ENCODE measurements at places on chromosomes 7 and 10.

DNA sequence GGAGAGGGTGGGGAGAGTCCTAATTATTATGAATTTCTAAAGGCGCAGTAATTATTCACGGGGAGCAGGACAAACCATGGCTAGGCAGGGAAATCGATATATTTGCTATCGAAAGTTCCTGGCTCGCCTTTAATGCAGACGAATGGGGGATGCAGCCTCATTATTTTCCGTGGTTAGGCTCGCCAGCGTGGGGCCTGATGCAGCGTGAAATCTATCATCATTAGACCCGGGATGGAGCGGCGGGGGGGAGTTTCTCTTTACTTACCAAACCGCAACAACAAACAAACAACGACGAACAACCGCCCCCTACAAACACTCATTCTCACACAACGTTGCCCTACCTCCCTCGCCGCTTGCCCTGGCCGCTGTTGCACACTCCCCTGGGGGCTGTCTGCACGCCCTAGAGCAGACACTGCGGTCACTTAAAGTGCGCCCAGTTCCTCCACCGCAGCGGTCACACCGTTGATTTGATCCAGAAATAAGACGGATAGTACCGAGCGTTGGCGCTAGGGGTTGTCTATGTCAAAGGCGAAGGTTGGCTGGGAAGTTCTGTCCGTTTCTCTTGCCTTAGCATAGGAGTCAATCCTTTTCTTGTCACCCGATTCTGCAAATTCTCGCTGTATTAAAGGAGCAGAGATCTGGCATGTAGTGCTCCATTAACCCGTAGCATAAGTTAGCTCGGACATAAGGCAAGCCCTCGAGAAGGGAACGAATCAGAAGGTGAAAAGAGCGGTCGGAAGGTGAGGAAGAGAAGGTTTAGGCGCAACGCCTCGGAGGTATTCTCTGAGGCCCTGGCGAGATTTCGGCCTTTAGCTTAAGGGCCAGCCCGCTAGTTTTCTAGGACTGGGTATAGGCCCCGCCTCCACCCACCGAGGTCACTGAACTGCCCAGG, 10.4 kb downstream of the NXPH1 start:
- H3K4me1 ChIP-seq, result no peaks in the 10 kb centered on the region
- H3K27me3 ChIP-seq, result no peaks in the 10 kb centered on the region
- H3K36me3 ChIP-seq, result no peaks in the 10 kb centered on the region
- no peak for DNase-seq

DNA sequence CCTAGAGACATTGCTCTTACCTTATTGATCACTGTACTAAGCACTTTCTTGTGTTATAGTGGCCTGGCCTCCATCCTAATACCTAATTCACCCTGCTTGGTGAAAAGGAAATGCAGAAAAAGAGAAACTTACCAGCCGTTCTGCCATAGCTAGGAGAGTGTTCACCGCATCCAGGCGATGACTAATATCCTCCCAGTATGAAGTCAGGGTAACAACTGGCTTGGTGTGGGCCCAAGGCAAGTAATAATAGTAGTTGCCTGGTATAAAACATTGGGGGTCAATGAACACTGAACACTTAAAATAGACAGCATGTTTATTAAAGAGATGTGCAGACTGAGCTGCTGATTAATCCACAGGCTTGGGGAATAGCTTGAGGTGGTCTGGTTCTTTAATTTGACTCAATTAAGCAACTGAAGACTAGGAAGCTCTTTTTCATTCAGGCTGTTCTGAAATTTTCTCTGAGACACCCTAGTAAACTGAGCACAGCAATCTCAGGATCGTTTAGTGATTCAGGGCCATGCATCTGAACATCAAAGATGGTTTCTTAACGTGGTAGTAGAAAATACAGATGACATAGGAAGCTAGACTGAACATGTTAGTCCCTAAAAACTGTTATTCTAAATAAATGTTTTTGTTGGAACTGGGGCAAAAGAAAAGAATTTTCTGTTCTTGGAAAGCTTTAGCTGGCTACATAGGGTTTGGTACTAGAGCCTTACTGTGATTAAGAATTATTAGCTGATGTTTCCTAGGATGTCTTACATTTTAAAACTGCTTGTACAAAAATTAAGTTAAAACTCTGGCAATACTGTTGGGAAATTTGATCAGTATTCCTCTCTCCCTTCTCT, 102.2 kb downstream of the MYOF start:
- no peak overlapping the region for H3K4me3 ChIP-seq
- H3K36me3 ChIP-seq, result no peaks in the 10 kb centered on the region
- H3K27me3 ChIP-seq, result peaks cover 4% of the 10 kb centered on the region
- no peak overlapping the region for H3K27ac ChIP-seq
- no peaks in the 10 kb centered on the region for H3K4me1 ChIP-seq

- no peaks in the 10 kb centered on the region for H3K27me3 ChIP-seq
- no peak overlapping the region for H3K4me3 ChIP-seq
- H3K27ac ChIP-seq, result no peak overlapping the region
- peaks cover 6% of the 10 kb centered on the region for H3K4me1 ChIP-seq
- peaks cover 39% of the 10 kb centered on the region for H3K36me3 ChIP-seq
These were observed 4.9 kb upstream of the PHKG1 start for GRCh38 chr7:56097700-56098099.

GRCh38 chr7:156635529-156636385, 4.8 kb upstream of the RNF32 start:
- peaks cover 5% of the 10 kb centered on the region for H3K27me3 ChIP-seq
- H3K27ac ChIP-seq, result no peak overlapping the region
- no peak overlapping the region for H3K4me3 ChIP-seq
- no peaks in the 10 kb centered on the region for H3K4me1 ChIP-seq
- H3K36me3 ChIP-seq, result no peaks in the 10 kb centered on the region

DNA sequence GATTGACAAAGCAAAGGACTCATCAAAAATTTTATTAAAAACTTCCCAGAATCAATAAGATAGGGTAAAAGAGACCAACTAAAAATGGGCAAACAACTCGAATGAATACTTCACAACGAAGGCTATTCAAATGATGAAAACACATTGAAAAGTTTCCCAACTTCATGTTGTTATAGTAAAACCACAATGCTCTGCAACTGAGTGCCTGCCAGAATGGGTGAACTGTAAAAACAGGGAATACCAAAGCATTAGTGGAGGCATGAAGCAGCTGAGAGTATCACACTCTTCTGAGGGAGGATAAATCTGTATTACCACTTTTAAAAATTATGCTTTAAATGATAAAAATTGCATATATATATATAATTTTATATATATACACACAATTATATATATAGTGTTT, 1214.7 kb downstream of the SORCS3 start:
- no peak overlapping the region for H3K4me3 ChIP-seq
- no peaks in the 10 kb centered on the region for H3K36me3 ChIP-seq
- no peaks in the 10 kb centered on the region for H3K27me3 ChIP-seq
- DNase-seq, result no peak
- H3K4me1 ChIP-seq, result no peaks in the 10 kb centered on the region
- H3K27ac ChIP-seq, result no peak overlapping the region

DNA sequence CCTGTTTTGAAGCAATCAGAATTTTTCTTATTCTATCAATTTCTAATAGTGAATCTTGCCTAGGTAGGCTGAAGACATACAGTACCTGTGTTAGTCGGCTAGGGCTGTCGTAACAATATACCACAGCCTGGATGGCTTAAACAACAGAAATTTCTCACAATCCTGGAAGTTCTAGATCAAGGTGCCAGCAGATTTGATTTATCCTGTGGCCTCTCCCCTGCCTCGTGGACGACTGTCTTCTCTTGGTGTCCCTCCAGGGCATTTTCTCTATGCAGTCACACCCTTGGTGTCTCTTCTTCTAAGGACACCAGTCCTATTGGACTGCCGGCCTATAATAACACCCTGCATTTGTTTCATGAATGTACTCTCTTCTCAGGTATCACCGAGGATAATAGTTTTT, 1.8 kb upstream of the RSU1 start:
- peaks cover 37% of the 10 kb centered on the region for H3K4me1 ChIP-seq
- no peak overlapping the region for H3K27ac ChIP-seq
- no peak for DNase-seq
- no peaks in the 10 kb centered on the region for H3K36me3 ChIP-seq

- DNase-seq, result no peak
- H3K27me3 ChIP-seq, result no peaks in the 10 kb centered on the region
- H3K4me3 ChIP-seq, result no peak overlapping the region
- H3K36me3 ChIP-seq, result no peaks in the 10 kb centered on the region
These were observed 84.9 kb downstream of the NHLRC2 start for GRCh38 chr10:113939212-113939860.

- no peaks in the 10 kb centered on the region for H3K27me3 ChIP-seq
- H3K4me3 ChIP-seq, result no peak overlapping the region
- H3K27ac ChIP-seq, result peak overlapping the region; percentile 51
These were observed 100.4 kb upstream of the PDGFA start for GRCh38 chr7:620056-620455.

DNA sequence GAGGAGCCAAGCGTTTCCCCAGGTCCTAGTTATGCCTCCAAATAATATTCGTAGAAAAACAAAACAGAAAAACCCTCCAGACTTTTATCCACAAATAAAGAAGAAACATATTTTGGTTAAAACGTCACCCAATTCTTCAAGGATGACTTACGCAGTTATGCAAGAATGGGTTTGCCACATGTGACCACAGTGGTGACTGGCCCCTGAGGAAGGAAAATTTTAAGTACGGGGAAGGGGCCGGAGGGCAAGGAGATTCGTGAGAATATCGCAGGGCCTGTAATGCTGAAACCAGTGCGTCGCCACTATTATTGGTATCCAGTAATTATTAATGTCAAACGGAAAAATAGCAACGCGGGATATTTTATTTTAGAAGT, 537 bp upstream of the MRPS24 start:
- peaks cover 25% of the 10 kb centered on the region for H3K36me3 ChIP-seq
- H3K27me3 ChIP-seq, result no peaks in the 10 kb centered on the region
- peak overlapping the region; percentile 76 for H3K4me3 ChIP-seq
- DNase-seq, result no peak

- H3K27ac ChIP-seq, result no peak overlapping the region
- DNase-seq, result no peak
- no peaks in the 10 kb centered on the region for H3K36me3 ChIP-seq
- H3K4me3 ChIP-seq, result no peak overlapping the region
- no peaks in the 10 kb centered on the region for H3K4me1 ChIP-seq
These were observed 37.4 kb upstream of the ABCB4 start for GRCh38 chr7:87512906-87513305.

DNA sequence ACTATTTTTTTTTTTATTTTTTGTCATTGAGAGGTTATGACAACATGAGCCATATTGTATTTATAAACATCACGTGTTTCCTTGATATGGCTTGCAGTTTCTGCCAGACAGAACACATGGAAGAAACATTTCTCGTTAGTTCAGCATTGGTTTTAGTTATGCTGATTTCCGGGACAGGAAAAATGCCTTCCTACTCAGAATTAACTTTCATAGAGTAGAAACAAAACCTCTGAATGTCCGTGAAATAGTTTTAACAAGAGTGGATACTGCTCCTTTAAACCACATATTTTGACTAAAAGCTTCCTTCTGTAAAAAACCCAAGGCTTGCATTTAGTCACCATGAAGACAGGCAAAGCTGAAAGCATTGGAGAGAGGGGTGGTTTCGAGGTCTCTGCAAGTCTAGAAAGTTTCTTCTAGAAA, 240.4 kb downstream of the KIAA1217 start:
- no peaks in the 10 kb centered on the region for H3K27me3 ChIP-seq
- H3K36me3 ChIP-seq, result no peaks in the 10 kb centered on the region
- H3K4me3 ChIP-seq, result no peak overlapping the region
- no peak for DNase-seq
- no peak overlapping the region for H3K27ac ChIP-seq

- no peak overlapping the region for H3K4me3 ChIP-seq
- H3K4me1 ChIP-seq, result peaks cover 46% of the 10 kb centered on the region
- no peak for DNase-seq
- H3K27ac ChIP-seq, result no peak overlapping the region
These were observed 5.2 kb downstream of the IFIT5 start for GRCh38 chr10:89419548-89419947.

DNA sequence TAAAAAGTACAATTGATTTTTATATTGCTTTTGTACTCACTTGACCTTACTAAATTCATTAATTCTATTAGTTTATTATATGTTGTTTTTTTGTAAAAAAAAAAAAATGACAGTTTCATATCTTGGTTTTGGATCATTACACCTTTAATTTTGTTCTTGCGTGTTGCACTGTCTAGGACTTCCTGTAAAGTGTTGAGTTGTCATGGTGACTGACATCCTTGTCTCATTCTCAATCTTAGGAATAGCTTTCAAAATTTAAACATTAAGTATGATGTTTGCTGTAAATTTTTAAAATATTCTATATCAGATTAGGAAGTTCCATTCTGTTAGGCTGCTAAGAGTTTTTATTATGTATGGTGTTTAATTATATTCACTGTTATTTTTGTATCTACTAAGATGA, 139.1 kb downstream of the ARHGAP12 start:
- H3K27me3 ChIP-seq, result no peaks in the 10 kb centered on the region
- H3K27ac ChIP-seq, result no peak overlapping the region
- H3K4me3 ChIP-seq, result no peak overlapping the region
- no peaks in the 10 kb centered on the region for H3K4me1 ChIP-seq
- no peak for DNase-seq

DNA sequence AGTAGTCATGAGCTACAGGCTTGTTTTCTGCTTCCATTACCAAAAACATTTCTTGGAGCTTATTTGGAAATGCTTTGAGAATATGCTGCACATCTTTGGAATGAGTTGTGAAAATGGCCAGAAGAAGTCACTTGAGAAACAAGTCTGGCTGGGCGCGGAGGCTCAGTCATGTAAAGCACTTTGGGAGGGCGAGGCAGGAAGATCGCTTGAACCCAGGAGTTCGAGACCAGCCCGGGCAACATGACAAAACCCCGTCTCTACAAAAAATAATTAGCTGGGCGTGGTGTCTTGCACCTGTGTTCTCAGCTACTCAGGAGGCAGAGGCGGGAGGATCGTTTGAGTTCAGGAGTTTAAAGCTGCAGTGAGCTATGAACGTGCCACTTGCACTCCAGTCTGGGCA, 882 bp upstream of the CHCHD1 start:
- peak overlapping the region; percentile 80 for H3K27ac ChIP-seq
- peaks cover 57% of the 10 kb centered on the region for H3K4me1 ChIP-seq
- H3K36me3 ChIP-seq, result peaks cover 35% of the 10 kb centered on the region
- DNase-seq, result no peak

- H3K27me3 ChIP-seq, result no peaks in the 10 kb centered on the region
- no peak for DNase-seq
- no peaks in the 10 kb centered on the region for H3K36me3 ChIP-seq
- no peak overlapping the region for H3K4me3 ChIP-seq
- H3K27ac ChIP-seq, result no peak overlapping the region
- no peaks in the 10 kb centered on the region for H3K4me1 ChIP-seq
These were observed 258.8 kb upstream of the CDC14C start for GRCh38 chr7:48665353-48666135.
